ENCODE measurements at places on chromosomes 16 and 17.

- no peak for DNase-seq
These were observed 10.8 kb upstream of the SPPL2C start for GRCh38 chr17:45833920-45834319.

GRCh38 chr17:17711641-17712162 is 30.4 kb downstream of the RAI1 start:
- DNase-seq: no peak

DNA sequence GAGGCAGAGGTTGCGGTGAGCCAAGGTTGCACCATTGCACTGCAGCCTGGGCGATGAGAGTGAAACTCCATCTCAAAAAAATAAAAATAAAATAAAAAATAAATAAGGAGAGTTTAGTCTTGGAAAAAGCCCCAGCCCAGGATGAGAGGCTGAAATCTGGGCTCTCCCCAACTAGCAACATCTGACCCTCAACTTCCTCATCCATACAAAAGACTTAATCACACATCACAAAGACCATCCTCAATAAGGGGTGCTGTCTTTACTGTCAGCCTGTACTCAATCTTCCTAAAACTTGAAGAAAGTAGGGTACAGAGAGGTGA is 11.4 kb upstream of the SLC4A1 start:
- no peak for DNase-seq

GRCh38 chr16:84098939-84099338 is 17.8 kb downstream of the MBTPS1 start:
- no peak for DNase-seq

DNA sequence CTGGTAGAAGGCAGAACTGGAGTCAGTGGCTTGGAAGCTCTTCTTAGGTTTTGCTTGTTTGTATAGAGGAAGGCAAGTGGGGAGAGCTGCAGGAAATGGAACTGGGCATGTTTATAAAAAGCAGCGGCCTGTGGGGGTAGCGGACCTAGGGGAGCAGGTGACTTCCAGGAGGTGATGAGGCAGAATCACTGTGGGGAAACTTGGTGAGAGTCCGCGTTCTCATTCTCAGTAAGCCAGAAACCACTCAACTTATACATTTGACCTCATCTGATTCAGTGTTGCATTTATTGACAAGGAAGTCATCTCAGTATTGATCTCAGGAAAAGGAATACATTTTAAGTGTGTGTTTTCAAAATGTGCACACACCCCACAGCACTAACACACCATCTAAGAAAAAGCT is 299.8 kb downstream of the CNTNAP4 start:
- no peak for DNase-seq

DNA sequence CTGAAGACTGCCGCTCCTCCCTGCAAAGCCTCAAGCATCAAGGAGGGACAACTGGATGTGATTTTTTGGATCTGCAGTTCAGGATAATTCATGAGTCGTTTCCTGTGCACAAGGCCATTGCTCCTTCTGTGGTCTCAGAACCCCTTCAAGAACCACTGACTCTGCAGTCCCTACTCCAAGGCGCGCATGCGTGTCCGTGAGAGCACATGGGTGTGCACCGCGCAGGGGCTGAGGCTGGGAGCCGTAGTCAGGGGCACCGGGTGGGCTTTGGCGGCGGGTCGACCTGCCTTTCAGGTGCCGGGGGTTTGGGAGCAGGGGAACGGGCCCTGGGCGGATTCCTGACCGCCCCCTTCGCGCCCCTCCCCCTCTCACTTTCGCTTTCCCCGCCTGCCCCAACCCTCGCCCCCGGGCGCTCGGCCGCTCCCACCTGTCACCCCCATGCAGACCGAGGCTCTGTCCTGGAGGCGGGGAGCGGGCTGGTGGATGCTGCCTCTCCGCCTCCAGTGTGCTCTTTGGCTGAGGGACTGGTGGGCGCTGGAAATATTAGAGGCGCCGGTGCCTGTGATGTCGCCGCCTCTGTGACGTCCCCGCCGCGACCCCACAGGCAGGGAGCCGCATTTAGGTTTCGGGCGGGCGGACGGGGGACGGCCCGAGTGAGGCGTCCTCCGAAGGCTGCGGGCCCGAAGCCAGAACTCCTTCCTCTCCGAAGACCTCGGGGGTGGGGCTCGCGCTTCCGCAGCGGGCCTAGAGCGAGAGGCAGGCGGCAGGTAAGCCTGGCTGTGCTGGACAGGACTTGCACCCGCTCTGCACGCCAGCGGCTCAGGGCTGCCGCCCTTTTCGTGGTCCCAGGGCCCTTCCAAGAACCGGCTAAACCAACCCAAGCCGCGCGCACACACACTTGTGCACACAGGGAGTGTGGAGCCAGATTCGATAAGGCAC is at the start of gene SPATA32:
Gene SPATA32 (minus strand): TSS at position 518 of the 939 bp plus-strand sequence. CDS start 78 bp downstream, at position 440.
- no peak for DNase-seq

GRCh38 chr16:27822996-27823395 is 240.5 kb downstream of the GSG1L start:
- peak; percentile 42 for DNase-seq

- no peak for DNase-seq
These were observed 65.5 kb upstream of the CREBBP start for GRCh38 chr16:3945751-3946603.

- DNase-seq: no peak
These were observed 662.0 kb downstream of the CDH11 start for GRCh38 chr16:64459821-64460220.

DNA sequence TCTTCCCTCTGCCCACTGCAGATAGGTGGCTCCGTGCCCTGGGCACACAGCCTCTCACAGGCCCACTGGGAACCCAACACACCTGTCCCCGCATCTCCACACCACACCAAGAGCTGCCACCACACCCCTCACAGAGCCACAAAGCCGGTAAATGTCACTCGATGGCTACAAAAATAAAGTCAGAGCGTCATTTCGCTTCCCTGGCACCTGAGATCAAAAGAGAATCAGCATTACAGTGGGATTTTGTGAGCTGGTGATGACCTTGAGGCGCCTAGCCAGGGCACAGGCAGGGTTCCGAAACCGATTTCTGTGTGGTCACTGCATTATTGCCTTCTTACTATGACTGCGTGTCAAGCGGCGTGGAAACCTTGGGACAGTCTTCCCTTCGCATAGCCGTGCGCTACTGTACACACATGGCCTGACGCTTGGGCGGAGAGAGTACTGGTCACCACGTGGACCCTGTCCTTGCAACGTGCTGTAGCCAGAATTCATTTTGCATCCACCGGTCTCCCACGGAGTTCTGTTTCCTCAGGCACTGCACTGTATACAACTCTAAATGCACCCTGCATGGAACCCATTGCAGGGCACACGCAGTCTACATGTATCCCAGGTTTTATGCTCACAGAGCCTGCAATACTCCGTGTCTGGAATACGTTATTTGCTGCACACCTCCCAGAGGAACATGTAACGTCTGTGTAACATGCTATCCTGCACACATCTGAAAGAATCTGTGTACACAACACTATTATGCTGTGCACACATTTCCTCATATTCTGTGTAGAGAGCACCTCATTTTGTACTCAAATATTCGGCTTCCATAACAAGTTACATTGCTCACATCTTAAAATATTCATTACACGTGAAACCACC is 5.8 kb upstream of the FOXF1 start:
- no peak for DNase-seq

GRCh38 chr17:42814633-42815399 is 9.3 kb downstream of the BECN1 start:
- DNase-seq: no peak

GRCh38 chr17:46719891-46720290 is 98.6 kb downstream of the WNT3 start:
- DNase-seq: no peak

GRCh38 chr16:84471316-84471715 is 33.1 kb downstream of the MEAK7 start:
- DNase-seq: no peak

DNA sequence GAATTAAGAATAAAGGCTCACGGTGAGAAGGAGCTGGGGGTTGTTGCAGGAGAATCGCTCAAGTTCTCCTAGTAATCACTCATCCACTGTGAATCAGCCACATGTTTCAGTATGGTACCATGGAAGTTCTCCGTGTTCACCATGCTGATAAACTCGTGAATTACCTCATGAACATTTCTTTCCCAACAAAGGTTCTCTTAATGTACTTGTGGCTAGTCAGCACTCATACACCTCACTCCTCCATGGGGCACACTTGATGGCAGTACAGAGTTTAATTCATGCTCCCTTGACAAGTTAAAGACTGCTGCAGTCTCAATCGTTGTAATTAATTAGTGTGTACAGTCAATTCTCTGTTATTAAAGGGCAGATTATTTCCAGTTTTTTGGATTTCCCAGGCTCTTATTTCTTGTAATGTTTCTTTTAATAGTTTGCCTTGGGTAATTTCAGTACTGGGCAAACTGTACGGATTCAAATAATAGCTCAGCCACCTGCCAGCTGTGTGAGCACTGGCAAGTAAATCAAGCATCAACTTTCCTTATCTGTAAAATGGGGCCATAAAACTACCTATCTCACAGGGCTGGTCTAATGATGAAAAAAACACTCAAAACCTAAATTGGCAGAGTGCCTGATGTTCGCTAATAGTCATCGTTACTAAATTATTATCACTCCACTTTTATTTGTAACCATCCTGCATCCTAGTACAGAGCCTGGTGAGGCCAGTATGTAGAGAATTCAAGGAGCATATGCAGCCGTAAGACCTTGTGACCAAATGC is 6.1 kb downstream of the GOT2 start:
- no peak for DNase-seq

- DNase-seq: no peak
These were observed 7.2 kb downstream of the OR2C1 start for GRCh38 chr16:3362931-3363330.

DNA sequence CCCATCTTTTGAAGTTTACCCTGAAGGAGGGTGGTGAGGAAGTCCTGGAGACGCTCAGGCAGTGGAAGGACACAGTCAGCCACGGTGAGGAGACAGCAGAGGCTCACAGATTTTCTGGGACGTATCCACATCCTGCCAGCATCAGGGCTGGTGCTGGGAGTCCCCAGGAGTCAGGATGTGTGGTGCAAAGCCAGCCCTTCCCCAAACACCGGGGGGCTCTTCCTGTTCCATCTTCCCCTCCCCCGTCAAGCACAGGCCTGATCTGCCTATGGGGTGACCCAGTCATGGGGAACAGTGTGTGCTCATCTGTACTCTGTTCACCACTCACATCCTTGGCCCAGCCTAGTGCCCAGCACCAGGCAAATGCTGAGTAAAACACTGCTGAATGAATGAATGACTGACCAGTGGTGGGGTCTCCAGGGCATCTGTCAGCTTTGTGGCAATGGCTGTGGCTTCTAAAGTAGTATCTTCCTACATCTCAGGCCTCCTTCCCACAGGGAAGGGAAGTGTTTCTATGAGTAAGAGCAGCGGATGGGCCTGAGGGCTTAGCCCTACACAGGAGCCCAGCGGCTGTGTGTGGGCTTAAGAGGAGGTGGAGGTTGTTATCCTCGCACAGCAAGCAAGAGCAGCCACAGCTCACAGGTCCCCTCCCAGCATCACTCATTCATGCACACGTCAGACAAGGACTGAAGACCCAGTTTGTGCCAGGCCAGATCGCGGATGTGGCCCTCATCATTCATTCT is 23.3 kb downstream of the NOS2 start:
- DNase-seq: no peak

Data from NCI-H748 treated with DMSO at 0.1 percent for 48 hours (cell line).